ENCODE measurements at places on chromosomes 4 and X. TPM values are rescaled to one million over a fixed set of nuclear protein-coding genes. Genes with fewer than 3 reads are reported as not detected.

Gene ADGRG4
- 0.13 TPM for total RNA-seq

DNA sequence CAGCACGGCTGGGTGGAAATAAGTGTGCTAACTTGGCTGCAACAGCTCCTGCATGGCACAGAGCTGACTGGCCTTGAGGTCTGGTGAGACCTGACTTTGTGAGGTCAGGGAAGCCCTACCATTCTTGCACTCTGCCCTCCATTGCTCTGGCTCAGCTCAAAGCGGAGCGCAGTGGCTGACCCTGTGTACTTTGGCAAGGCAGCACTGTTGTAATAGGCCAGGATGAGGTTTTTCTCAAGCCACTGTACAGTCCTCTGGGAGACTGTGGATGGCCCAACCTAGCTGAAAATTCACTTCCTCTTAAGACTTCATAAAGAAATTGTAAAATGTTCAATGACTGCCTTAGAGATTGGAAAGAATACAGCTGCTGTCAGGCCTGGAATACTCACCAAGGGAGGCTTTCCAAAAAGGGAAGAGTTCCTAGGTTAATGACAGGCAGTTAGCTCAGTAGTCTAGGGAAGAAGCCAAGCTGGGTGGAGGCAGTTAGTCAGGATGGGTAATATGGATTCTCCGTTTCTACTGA, 129.8 kb downstream of the GUCY2F start:
- peak; percentile 76 for DNase-seq
- no peaks in the 10 kb centered on the region for H3K36me3 ChIP-seq
- H3K27ac ChIP-seq = no peak overlapping the region
- H3K4me3 ChIP-seq = no peak overlapping the region

DNA sequence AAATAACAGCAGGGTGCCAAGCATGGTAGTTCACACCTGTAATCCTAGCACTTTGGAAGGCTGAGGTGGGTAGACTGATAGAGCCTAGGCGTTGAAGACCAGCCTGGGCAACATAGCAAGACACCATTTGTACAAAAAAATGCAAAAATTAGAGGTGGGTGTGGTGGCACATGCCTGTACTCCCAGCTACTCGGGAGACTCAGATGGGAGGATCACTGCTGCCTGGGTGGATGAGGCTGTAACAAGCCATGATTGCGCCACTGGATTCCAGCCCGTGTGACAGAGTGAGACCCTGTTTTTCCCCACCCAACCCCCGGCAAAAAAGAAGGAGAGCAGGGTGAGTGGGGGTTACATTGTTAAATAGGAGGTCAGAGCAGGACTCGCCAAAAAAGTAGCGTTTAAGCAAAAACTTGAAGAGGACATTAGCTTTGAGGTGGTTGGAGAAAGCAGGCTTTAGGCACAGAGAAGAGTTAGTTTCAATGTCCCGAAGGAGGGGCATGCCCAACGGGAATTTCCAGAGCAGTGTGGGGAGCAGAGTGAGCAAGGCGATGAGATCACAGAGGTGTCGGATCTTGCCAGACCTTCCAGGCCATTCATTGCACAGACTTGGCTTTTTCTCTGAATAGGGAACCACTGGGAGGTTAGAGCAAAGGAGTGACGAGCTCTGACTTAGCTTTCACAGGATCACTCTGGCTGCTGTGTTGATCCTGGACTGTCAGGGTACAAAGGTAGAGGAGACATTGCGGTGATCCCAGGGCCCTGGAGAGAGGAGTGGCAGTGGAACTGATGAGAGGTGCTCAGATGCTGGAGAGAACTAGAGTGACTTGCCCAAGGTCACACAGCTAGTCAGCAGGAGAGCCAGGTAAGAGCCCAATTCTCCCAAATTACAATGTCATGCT, 70.6 kb downstream of the TRAPPC11 start:
- no peak for DNase-seq
- no peaks in the 10 kb centered on the region for H3K27me3 ChIP-seq
- H3K4me1 ChIP-seq = no peaks in the 10 kb centered on the region
- H3K36me3 ChIP-seq = no peaks in the 10 kb centered on the region
- H3K4me3 ChIP-seq = no peak overlapping the region

GRCh38 chr4:70614184-70614555, 14.4 kb upstream of the ENAM start:
- no peaks in the 10 kb centered on the region for H3K36me3 ChIP-seq
- H3K4me1 ChIP-seq = peaks cover 6% of the 10 kb centered on the region
- no peak for DNase-seq
- no peaks in the 10 kb centered on the region for H3K27me3 ChIP-seq
- peak overlapping the region; percentile 51 for H3K27ac ChIP-seq

GRCh38 chr4:53380221-53380620, 2.8 kb downstream of the FIP1L1 start:
- no peaks in the 10 kb centered on the region for H3K27me3 ChIP-seq
- H3K36me3 ChIP-seq = no peaks in the 10 kb centered on the region
- H3K27ac ChIP-seq = no peak overlapping the region
- H3K4me3 ChIP-seq = no peak overlapping the region

DNA sequence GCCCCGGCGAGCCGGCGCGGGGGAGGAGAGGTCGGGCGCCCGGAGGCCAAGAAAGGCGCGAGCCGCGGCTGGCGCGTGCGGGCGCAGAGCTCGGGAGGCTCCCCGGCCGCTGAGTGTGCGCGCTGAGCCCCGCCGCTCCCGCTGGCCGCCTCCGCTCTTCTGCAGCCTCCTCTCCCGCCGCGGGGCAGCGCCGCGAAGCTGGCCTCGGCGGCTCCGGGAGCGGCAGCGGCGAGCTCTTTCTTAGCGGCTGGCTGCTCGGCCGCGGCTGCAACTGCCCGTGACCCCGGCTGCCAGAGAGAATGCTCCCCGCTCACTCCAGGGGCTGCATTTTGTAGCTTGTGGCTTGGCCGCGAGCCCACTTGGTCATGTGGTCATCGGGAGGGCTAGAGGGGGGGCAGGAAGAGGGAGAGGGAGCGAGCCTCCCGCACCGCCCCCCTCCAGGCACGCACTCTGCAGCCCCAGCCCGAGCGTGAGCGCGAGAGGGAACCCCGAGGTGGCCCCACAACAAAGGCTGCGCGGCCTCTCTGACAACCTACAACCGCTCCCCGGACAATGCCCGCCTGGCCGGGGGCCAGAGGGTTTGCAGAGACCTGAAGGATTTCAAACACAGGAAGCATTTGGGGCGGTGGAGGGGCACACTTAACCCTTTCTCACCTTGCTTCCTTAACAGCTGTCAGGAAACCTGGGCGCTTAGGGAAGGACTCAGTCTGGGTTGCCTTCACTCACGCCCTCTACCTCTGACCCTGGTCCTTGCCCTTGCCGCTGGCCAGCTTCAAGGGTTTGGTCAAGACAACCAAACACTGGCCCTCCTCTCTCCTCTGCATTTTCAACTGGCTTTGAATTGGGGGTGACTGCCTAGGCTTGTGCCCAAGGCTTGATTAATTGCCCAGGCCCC, at the start of gene APLN:
Gene APLN (minus strand): TSS at position 305 of the 895 bp plus-strand sequence. CDS start 326 bp downstream, outside the sequence.
- no peaks in the 10 kb centered on the region for H3K4me1 ChIP-seq
- no peak within 1 kb of the TSS for H3K4me3 ChIP-seq
- no peaks in the 10 kb centered on the region for H3K27me3 ChIP-seq
- no peak within 1 kb of the TSS for H3K27ac ChIP-seq

Gene MAGEA4
- total RNA-seq = not detected

- H3K4me1 ChIP-seq = no peaks in the 10 kb centered on the region
- no peak overlapping the region for H3K4me3 ChIP-seq
- peaks cover 2% of the 10 kb centered on the region for H3K36me3 ChIP-seq
- peak; percentile 84 for DNase-seq
- H3K27me3 ChIP-seq = no peaks in the 10 kb centered on the region
- no peak overlapping the region for H3K27ac ChIP-seq
These were observed 22.5 kb downstream of the MED28 start for GRCh38 chr4:17636696-17637622.

GRCh38 chr4:54784161-54784671, 126.5 kb downstream of the KIT start:
- H3K36me3 ChIP-seq = no peaks in the 10 kb centered on the region
- H3K4me1 ChIP-seq = no peaks in the 10 kb centered on the region
- H3K27ac ChIP-seq = peak overlapping the region; percentile 8
- DNase-seq = peak; percentile 94

- no peak for DNase-seq
- no peak overlapping the region for H3K27ac ChIP-seq
- no peak overlapping the region for H3K4me3 ChIP-seq
- H3K36me3 ChIP-seq = no peaks in the 10 kb centered on the region
- H3K4me1 ChIP-seq = no peaks in the 10 kb centered on the region
These were observed 631.1 kb upstream of the FAT1 start for GRCh38 chr4:187354740-187355139.

DNA sequence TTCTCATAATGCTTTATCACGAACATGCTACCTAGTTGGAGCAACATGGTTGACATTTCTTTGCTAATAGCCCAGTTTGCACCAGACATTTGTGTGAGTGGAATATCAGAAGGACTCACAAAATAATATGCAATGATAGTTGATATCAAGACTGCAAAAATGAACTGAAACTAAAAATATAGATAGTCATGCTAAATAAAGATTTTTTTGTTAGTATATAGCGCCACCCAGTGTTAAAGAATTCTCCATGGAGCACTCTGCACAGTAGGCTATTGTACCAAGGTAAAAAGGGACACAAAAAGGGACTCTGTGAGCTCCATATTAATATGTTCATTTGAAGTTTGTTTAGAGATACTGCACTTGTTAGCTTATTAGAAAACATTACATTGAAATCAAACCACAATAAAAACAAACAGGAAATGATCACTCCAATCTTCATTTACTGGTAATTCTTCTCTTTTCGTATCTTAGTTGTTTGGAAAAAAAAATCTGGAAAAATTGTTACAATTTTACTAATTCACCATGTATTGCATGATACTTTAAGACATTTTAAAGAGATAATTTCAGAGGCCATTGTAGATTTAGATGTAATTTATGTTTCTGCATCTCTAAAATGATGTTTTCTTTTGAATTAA, 1509.6 kb downstream of the ADGRL3 start:
- peak overlapping the region; percentile 5 for H3K4me3 ChIP-seq
- no peaks in the 10 kb centered on the region for H3K4me1 ChIP-seq
- no peak for DNase-seq
- no peaks in the 10 kb centered on the region for H3K36me3 ChIP-seq

DNA sequence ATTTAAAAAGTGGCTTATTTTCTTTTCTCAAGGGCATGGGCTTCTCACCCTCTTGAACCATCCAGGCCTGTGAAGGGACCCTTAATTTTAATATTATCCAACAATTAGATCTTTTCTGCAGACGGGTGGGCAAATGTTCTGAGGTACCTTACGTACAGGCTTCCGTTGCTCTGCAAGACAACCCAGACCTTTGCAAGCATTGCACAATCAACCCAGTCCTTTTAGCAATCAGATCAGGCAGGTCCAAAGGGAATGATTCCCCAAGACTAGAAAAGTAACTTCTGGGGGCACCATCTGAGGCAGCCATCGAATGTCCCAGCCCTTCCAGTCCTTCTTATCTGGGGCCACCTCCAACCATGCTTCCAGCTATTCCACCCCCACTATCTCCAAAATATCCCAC, 67.3 kb upstream of the TACR3 start:
- no peaks in the 10 kb centered on the region for H3K27me3 ChIP-seq
- H3K27ac ChIP-seq = no peak overlapping the region
- no peak for DNase-seq
- no peaks in the 10 kb centered on the region for H3K4me1 ChIP-seq
- H3K4me3 ChIP-seq = no peak overlapping the region

GRCh38 chrX:67100031-67100884, 443.6 kb upstream of the AR start:
- no peak overlapping the region for H3K4me3 ChIP-seq
- no peak for DNase-seq
- H3K27me3 ChIP-seq = no peaks in the 10 kb centered on the region
- H3K4me1 ChIP-seq = no peaks in the 10 kb centered on the region

GRCh38 chr4:74439952-74440351, 5.0 kb upstream of the AREG start:
- H3K4me3 ChIP-seq = no peak overlapping the region
- H3K36me3 ChIP-seq = no peaks in the 10 kb centered on the region
- no peaks in the 10 kb centered on the region for H3K4me1 ChIP-seq
- no peaks in the 10 kb centered on the region for H3K27me3 ChIP-seq
- no peak for DNase-seq

Gene PABPC5
- 1.9 TPM for total RNA-seq

Gene TEX11
- 0.28 TPM for total RNA-seq

- no peaks in the 10 kb centered on the region for H3K36me3 ChIP-seq
- H3K27ac ChIP-seq = no peak overlapping the region
- peaks cover 7% of the 10 kb centered on the region for H3K4me1 ChIP-seq
- peak; percentile 70 for DNase-seq
- H3K4me3 ChIP-seq = no peak overlapping the region
These were observed 82.3 kb downstream of the SPRY1 start for GRCh38 chr4:123478859-123479345.
